Islet precursor cell (in vitro differentiated cells): ENCODE measurements at places on chromosomes 5 and 9.

GRCh38 chr5:933251-933861, 40.7 kb downstream of the TRIP13 start:
- no peak for DNase-seq

- peak; percentile 51 for DNase-seq
Measured at GRCh38 chr9:24986331-24986730, 440.6 kb upstream of the IZUMO3 start.

GRCh38 chr5:171308453-171309275, at the start of gene TLX3:
Gene TLX3 (plus strand): TSS chr5:171309248. CDS start chr5:171309366, 118 bp downstream.
- DNase-seq, result peak; percentile 84

GRCh38 chr5:61933787-61934626, 372.0 kb upstream of the KIF2A start:
- peak; percentile 70 for DNase-seq

DNA sequence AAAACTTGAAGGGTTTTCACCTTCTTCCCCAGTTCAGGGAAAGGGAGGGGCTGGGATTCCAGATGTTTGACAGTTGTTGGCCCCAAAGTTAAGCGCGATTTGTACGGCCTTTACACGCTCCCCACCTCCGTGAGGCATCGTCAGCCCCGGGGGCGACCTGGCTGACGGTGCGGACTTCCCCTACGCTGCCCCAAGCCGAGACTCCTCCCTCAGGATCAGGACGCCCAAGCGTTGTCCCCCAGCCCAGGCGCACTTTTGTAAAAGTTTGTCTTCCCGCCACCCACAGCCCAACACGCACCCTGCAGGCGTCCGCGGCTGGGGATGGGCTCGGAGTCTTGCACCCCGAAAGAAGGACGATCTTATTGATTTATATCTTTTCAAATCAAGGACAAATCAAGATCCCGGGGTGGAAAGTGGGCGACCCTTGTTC, 713 bp downstream of the MOB3B start:
- DNase-seq, result peak; percentile 85

GRCh38 chr9:131346559-131346958, 47.3 kb upstream of the PRRC2B start:
- no peak for DNase-seq

GRCh38 chr5:60207040-60207439, 313.5 kb upstream of the PDE4D start:
- DNase-seq, result no peak

GRCh38 chr9:133932633-133933032, 59.5 kb downstream of the VAV2 start:
- DNase-seq, result no peak

DNA sequence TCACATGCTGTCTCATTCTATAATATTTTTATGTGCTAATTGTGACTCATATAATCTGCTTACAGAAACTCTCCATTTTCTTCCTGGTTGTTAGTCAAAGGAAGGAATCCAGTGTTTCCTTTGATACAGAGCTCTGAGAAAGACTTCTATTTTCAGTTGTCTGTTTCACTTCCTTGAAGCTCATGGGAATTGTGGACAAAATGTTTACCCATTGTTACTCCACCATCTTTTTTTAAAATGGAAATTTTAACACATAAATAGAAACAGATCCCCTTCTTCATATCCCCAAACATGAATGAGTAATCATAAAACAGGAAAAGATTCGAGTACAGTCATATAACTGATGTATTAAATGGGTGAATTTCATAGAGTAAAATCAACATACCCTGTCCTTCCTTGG, 42.0 kb upstream of the KCNN2 start:
- DNase-seq, result no peak

DNA sequence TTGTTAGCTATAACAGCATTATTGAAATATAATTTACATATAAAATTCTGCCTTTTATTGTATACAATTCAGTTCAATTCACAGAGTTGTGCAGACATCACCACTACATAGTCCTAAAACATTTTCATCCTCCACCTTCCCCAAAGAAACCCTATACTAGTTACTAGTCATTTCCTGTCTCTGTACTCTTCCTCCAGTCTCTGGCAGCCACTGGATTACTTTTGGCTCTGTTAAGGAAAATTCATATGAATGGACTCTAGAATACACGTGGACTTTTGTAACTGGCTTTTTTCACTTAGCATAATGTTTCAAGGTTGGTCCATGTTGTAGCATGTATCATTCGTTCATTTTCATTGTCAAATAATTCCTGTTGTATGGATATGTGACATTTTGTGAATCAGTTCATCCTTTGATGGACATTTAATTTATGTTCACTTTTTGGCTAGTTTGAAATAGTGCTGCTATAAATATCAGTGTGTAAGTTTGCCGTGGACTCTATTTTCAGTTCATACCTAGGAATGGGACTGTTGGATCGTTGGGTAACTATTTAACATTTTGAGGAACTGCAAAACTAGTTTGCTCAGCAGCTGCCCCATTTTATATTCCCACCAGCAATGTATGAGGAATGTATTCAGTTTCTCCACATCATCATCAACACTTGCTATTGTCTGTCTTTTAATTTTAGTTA, 9.7 kb downstream of the ICE1 start:
- DNase-seq, result no peak

DNA sequence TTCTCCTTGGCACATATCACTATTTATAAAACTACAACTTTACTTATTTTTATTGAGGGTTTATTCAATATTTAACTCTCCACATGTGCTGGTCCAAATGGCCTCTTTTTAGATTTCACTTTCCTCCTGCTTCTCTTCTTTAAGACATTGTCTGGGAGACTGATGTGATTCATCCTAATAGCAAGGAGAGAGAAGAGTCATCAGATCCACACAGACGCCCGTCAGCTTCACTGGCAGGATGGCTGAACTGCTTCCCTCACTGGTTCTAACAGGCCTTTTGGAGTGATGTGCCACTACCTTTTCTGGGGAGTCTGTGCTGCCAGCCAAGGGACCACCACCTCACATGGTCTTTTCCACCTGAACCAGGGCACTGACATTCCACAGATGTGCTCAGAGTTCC, 16.5 kb upstream of the ROR2 start:
- no peak for DNase-seq

DNA sequence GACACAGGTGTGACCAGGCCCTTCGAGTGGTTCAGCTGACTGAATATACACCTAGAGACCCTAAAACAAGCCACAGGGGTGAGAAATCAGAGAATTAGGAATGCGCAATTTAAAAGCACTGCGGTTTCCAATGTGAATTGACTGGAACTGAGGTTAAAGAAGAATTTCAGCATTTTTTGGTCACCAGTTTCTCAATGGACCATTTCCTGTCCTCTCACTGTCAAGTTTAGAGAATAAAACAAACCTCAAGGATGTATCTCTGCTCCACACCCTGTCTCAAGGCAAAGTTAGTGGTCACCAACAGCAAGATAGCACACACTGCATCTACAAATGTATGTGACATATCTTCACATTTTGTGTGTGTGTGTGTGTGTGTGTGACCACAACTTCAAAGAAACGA, 143.8 kb upstream of the MAP3K1 start:
- no peak for DNase-seq

DNA sequence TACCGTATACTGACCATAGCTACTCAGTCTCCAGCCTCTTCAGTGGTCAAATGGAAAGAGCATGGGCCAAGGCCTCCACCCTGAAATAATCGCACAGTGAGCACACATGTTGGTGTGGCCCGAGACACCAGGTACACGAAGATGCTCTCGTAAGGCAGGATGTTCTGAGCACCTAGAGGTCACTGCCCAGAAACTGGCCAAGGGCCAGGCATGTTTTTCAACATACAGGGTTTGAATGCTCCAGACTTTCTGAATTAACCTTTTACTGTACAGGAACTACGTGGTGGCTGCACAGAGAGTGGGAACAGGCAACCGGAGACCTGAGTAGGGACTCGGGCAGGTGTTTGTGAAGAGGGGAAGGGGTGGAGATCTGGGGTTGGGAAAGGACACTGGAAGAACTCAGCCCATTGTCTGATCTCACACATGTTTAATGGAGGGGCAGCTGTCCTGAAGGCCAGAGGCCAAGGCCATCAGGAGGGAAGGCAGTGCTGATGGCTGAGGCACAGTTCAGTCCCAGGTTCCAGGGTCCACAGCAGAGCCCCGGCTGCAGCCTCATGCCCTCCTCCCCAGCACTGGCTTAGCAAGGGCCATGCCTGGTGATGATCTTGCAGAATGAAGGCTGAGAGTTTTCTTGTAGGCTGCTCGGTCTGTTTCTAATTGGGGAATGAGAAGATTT, 48.5 kb upstream of the ANKRD18A start:
- no peak for DNase-seq

DNA sequence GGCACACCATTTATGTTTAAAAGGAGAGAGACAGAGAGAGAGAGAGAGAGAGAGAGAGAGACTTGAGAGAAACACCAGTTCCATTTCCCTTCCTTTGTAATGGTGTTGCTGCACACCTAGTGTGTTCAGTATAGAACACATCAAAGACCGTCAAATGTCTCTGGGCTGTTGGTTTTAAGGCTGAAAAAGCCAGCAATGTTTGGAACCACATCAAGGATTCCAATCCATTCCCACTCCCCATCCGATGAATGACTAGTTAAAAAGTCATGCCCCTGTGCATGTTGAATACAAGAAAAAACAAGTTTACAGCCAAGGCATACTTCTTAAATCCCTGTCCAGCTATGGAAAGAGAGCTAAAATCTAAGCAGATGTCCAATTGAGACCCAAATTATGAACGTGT, 83.0 kb upstream of the IFNE start:
- no peak for DNase-seq

DNA sequence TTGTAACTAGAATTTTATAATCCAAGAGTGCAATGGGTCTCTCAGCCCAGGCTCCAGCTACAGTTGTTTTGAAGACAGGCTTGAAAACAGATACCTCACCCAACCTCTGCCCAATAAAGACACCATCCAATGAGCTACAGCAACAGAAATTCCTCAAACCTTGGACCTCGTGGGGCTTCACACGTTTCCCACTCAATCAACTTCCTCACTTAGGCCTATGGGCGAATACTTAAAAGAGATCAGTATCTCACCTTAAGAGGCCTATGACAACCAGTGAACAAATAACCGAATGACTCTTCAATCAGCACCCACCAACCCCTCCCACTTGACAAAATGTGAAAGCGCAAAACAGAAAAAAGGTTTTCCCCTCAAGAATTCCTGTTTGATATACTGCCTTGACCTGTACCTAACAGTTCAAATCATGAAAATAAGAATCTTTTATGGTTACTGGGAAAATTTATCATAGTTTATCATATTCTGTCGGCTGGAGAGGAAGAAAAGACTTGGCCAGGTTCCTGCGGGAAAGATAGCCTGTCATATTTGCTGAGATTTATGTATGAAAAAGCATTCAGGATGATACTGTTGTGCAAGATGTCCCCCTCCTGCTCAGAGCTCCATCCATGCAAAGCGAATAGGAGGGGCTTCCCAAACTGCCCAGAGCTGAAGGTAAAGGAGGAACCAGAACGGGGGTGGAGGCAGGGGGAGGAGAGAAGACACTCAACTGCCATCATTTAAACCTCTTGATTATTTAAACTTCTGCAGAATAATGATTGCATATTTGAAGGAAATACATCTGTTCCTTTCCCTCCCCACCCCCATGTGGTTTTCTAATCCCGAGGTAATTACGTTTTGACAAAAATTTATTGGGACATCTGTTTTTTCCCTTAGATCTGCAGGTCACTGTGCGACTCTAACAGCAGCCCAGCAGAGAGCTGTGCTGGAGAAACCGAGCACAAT, 256.3 kb downstream of the NFIB start:
- no peak for DNase-seq

- DNase-seq, result no peak
Measured at GRCh38 chr9:22037954-22038690, 29.0 kb upstream of the CDKN2B start.

GRCh38 chr5:79932510-79933504, 58.3 kb downstream of the MTX3 start:
- no peak for DNase-seq

DNA sequence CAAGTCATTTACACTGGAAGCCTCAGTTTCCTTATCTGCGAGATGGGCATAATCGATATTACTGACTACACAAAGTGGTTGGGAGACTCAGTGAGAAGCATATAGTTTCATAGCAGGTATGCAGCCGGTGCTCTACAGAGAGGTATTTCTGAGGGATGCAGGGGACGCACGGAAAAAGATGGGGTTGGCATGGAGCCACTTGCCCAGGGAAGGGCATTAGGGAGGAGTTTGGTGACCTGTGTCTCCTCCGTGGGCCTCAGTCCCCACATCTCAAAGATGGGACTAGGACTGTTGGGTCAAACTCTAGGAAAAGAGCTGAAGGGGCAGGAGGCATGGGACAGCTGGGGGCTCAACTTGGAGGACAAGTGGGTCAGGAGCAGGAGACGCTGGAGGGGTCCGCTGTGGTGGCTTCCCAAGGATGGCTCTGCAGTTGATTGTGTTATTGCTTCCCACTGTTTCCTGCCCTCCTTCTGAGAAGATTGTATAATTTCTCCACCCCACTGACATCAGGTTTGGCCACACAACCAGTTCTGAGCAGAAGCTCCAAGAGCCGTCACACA, 158.6 kb upstream of the ALDH1B1 start:
- peak; percentile 22 for DNase-seq

- DNase-seq, result no peak
Measured at GRCh38 chr5:10036136-10036815, 213.4 kb downstream of the ATPSCKMT start.

GRCh38 chr9:107487521-107488374, 1.8 kb downstream of the KLF4 start:
- DNase-seq, result peak; percentile 90

DNA sequence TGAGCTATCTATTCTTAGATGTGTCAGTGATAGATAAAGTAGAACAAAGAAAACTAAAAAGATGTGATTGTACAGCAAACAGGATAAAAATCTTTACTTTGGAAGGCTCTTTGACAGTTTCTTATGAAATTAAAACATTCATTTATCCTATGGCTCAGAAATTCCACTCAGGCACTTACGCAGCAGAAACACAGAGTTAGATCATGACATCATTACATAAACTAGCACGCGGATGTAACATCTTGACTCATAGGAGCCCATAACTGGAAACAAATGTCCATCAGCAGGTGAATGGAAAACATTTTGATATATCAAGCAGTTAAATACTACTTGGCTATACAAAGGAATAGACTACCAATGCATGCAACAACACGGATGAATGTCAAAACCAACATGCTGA, 45.3 kb downstream of the ICE1 start:
- no peak for DNase-seq

GRCh38 chr9:6645355-6646292, at the start of gene GLDC:
Gene GLDC (minus strand): TSS chr9:6645729. CDS start chr9:6645499, 230 bp downstream.
- DNase-seq, result peak; percentile 96

DNA sequence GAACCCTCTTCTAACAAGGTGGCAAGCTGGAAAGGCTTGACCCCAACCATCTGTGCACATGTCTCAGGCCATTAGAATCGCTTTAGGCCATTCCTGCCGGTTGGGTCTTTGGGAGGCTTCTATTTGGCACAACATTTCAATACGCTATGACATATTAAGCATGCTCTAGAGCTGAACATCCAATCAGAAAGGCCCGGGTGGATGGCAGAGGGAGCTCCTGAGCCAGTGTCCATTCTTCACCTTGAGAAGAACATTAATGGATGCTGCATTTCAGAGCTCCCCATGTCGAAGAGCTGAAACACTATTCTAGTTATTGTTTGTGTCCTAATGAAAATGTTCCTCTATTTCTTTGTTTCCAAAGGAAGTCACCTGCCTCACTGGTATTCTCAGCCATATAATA, 12.8 kb downstream of the SPATA9 start:
- DNase-seq, result no peak
